ENCODE measurements at places on chromosomes 2 and 18. TPM values are rescaled to one million over a fixed set of nuclear protein-coding genes. Genes with fewer than 3 reads are reported as not detected.

HNMT gene
- total RNA-seq: 44.6 TPM

GRCh38 chr18:58144671-58145285 lies 100.8 kb downstream of the NEDD4L start:
- no peak for DNase-seq

GRCh38 chr2:40279001-40279400 lies 172.9 kb downstream of the SLC8A1 start:
- DNase-seq: no peak

POMC gene
- total RNA-seq: 10.5 TPM

MEIS1 gene
- total RNA-seq: 7.4 TPM

GRCh38 chr2:168920504-168921157 lies 19.5 kb downstream of the G6PC2 start:
- DNase-seq: peak; percentile 45
